DMS153 (cell line): ENCODE measurements at places on chromosomes 7 and 10.

- no peak for DNase-seq
Observed at GRCh38 chr7:18693406-18693805, 197.9 kb downstream of the HDAC9 start.

DNA sequence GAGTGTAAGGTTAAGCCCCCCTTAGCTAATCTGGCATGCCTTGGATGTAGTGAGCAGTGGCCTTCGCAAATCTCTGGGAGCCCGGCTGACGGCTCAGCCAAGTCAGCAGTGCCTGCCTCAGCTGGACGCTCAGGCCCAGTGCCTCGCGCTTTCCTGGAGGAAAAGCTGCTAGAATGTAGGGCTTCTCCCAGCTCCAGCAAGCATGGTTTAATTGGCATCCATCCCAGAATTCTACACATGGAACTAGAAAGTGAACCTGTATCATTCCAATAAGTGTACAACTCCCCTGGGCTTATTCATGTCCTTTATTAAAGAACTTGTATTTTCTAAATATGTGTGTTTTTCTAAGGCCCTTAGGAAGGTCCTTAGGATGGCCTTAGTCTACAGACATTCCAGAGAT lies 287.8 kb upstream of the SHH start:
- DNase-seq, result no peak

DNA sequence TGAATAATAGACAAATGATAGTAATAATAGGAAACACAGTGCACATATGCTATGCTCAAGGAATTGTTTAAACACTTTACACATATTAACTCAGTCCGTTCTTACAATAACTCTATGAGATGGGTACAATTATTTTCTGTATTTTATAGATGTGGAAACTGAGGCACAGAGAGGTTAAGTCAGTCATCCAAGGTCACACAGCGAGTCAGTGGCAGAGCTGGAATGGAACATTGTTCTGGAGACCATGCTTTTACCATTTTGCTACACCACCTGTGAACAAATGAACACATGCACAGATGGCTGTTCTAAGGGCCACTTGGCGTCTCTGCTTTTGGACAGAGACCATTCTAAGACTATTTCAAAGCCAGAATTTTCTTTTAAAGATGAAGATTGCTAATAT lies 26.9 kb upstream of the MTPN start:
- DNase-seq, result no peak

DNA sequence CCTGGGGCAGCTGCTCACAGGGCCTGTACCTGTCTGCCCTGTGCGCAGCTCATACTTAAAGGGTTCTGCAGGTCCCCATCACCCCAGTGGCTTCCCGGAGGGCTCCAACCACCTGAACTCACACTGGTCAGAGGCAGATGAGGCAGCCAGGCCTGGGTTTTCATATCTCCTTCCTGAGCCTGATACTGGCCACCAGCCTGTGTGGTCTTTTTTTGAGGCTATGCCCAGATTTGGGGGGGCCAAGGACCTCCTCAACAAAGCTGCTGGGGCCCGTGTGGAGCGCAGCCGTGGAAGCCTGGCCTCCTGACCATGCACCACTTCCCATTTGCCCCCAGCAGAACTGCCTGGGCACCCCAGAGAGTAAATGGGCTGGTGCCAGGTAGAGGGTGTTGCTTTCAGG lies 25.7 kb downstream of the PNLIPRP2 start:
- DNase-seq, result no peak
